A549 (cell line): ENCODE measurements at places on chromosomes 3 and 15. TPM values are rescaled to one million over a fixed set of nuclear protein-coding genes. Genes with fewer than 3 reads are reported as not detected.

GRCh38 chr15:39565851-39566250 lies 15.0 kb upstream of the THBS1 start:
- DNase-seq = no peak

Gene AZI2
- polyA plus RNA-seq = 35.6 to 42.4 TPM (median 37.1 TPM) in 3 replicates

- peak; percentile 33 for DNase-seq
These were observed 35.4 kb upstream of the SPRED1 start for GRCh38 chr15:38217191-38217595.

DNA sequence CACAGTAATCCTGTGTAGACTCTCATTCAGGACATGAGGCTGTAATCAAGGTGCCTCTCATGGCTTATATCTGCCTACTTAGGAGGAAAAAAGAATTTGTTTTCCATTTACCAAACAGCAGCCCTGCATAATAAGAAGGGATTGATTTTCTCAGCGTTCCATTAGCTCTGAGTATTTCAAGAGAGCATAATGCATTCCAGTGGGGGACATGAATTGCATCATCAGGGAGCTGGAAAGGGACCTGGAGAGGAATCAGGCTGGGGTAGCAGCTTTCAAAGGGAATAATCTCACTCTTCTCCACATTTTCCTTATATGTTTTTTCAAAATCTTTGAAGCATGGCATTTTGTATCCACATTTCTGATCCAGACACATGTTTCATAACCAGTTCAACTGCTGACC lies 150.6 kb upstream of the ANKRD28 start:
- DNase-seq = no peak

Gene GUCA1C
- polyA plus RNA-seq = not detected in 3 replicates

Gene GXYLT2
- 1.9 to 2.3 TPM (median 2.0 TPM) in 3 replicates for polyA plus RNA-seq

DNA sequence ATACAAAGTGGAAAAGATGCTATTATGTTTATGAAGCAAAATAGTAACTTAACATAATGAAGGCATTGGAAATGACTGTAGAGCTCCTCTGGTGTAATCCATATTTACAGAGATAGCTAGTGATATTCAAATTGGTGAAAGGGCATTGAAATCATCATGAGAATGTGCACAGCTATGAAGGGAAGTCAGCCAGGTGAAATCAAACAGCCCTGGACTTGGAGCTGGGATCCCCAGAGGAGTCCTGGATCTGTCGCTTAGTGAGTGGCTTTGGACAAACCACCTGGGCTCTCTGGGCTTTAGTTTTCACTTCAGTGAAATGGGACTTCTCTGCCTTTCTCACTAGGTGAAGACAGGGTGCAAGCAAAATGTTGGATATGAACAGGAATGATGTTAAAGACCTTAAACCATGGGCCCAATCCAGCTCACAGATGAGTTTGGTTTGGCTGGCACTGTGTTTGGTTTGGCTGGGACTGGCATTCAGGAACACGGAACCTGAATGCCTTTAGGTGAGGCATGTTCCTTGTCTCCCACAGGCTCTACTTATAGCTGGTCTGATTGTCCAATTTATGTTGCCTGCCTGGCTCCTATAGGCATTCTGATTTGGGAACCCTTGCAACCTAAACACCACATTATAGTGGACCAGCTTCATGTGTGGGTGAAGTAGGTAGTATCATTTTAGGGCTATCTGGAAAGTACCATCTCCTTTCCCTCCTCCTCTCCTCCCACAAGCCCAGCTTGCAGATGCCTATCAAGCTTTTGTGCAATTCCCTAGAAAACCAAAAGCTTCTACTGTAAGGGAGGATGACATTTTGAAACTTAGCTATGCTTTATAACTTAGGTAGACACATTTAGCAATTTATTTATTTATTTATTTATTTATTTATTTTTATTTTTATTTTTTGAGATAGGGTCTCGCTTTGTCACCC lies 110.6 kb upstream of the TNFAIP8L3 start:
- no peak for DNase-seq

DNA sequence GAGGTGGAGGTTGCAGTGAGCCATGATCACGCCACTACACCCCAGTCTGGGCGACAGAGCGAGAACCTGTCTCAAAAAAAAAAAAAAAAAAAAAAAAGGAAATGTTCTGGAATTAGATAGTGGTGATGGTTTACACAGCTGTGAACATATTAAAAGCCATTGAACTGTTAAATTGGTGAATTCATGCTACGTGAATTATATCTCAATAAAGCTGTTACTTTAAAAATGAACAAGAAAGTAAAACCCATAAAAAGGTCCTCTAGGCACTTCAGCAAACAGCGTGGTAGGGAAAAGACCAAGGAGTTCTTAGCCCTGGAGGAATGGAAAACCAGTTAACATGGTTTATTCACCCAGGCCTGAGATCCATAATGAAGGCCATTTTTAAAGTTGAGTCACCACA lies 180.1 kb downstream of the ATG7 start:
- DNase-seq = no peak

Gene KLF15
- not detected in 3 replicates for polyA plus RNA-seq
